ENCODE measurements at places on chromosomes 11 and 22.

DNA sequence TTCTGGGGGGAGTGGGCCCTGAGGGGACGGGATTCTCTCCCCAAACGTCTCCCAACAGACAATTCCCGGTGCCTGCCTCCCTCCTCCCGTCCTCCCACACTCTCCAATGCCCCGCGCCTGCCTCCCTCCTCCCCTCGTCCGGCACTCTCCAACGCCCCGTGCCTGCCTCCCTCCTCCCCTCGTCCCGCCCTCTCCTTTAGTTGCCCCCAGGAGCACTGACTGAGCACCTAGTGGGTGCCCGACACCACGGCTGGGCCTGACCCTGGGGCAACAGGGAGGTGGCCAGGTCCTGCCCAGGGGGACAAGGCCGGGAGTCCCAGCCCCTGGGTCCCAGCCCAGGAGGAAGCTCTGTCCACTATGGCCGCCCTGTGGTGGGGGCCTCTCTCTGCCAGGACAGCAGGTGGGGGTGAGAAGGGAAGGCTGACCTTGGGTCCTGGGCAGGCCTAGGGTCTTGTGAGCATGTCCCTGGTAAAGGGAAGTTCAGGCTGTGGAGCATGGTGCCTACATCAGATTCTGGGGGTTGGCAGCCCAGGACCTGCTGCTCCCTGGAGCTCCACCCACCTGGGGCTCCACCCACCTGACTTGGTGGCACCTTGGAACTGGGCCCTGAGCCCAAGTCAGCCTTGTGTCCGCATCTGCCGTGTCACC lies 942.3 kb downstream of the BRD1 start:
- DNase-seq, result no peak

- DNase-seq, result no peak
These were observed 81.3 kb downstream of the SERGEF start for GRCh38 chr11:17931595-17931994.

GRCh38 chr11:118068206-118068944 lies 8.5 kb upstream of the TMPRSS4 start:
- no peak for DNase-seq

DNA sequence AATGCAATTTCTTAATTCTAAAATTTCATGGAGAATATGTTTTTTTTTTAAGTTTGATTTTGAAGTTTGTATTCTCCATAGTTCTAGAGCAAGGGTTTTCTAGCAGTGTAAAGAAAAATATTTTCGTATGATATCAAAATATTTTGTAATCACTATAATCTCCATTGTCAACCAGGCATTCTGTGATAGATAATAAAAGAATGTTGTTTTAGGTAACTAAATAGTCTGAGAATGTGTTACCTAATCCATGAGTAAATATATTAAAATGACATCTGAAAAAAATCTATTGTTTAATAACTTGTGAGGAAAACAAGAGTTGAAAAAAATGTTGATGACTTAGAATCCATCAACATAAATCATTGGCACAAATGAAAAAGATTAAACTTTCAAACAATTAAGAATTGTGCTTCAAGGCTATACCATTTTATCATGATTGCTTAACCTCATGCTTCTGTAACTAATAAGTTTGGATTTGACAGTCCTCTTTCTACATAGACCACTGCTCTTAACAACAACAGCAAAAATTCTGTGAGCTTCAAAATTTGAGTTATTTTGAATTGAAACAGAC lies 2211.8 kb downstream of the LRRC4C start:
- DNase-seq, result no peak

- DNase-seq, result no peak
These were observed 10.9 kb downstream of the TUG1 start for GRCh38 chr22:30979932-30980331.

- no peak for DNase-seq
These were observed 113.8 kb downstream of the NECTIN1 start for GRCh38 chr11:119615003-119615881.

- DNase-seq, result no peak
These were observed 165.8 kb upstream of the NARS2 start for GRCh38 chr11:78740199-78741071.

GRCh38 chr11:58058276-58059006 lies 27.7 kb downstream of the OR6Q1 start:
- DNase-seq, result no peak

- no peak for DNase-seq
These were observed 210.7 kb downstream of the METTL15 start for GRCh38 chr11:28318871-28319270.

DNA sequence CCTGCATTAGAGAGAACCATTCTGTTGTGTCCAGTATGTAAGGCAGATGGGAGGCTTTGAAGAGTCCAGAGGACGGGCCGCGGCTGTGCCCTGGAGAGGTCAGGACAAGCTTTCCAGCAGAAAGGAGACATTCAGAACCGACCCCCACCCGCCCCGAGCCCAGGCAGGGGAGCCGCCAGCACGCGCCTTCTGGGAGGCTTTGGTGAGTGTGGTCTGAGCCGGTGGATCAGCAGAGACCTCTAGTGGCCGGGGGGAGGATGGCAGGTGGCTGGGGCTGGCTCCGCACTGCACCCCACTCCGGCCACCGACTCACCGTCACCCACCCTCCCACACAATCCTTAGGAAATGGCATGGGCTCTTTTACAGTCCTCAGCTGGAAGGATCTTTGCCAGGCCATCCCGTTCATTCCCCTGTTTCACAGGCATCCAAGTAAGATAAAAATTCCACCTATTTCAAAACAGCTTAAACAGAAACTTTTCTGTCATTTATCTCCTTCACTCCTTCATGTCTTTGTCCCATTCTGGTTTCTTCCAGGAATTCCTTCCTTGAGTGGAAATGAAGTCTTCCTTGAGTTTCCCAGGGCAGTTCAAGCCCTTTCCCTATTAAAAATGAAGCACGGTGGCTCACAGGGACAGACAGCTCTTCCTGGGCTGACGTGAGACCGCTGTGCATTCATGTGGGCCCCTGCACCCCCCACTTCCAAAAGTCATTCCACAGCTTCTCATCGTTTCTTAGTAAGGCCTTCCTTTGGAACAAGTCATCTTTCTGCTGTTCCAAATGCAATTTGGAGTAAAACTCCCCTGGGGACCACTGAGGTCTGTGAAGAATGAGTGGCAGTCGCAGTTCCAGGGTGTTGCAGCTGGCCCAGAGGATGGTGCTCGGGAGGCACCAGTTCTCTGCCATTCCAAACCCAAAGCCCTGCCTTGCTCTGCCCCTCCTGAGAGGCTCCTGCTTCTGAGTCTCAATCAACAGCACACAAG lies 91.0 kb downstream of the FEZ1 start:
- DNase-seq, result peak; percentile 50

DNA sequence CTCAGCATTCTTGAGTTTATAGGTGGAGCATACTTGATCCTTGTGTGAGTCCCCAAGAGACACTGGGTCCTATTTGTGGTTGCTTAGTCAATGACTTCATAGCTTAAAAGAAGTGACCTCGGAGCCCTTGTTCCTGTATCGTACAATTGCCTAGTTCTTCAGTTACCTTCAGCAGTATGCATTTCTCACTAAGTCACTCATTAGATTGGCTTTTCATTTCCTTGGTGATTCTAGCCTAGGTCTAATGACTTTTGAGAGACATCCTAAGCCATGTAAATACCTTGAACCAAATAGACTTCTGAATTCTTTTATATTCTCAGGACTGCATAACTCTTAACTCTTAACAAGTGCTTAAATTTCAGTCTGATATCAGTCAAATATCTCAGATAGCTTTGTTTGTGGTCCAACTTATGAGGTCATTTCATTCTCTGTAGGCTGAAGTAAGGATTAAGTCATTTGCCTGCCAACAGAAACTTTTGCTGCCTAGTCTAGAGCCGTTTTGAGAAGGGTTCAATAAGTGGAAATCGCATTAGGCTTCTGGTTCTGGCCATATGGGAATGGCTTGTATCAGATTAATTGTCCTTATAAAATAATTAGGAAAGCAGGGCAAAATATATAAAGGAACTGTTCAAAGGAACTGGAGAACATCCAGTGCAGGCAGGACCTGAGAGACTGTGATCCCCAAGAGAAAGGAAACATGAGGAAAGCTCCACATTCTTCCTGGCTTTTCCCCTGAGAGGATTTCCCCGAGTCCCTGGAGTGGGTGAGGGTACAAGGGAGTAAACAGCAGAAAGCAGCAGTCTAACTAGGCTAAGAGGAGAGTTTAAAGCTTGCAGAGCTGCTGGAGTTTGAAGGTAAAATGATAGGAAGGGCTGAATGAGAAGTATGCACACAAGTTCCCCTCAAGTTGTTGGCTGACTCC lies 39.9 kb downstream of the TRAF6 start:
- DNase-seq, result no peak

- DNase-seq, result no peak
These were observed 19.9 kb downstream of the SEC14L6 start for GRCh38 chr22:30526656-30527055.

DNA sequence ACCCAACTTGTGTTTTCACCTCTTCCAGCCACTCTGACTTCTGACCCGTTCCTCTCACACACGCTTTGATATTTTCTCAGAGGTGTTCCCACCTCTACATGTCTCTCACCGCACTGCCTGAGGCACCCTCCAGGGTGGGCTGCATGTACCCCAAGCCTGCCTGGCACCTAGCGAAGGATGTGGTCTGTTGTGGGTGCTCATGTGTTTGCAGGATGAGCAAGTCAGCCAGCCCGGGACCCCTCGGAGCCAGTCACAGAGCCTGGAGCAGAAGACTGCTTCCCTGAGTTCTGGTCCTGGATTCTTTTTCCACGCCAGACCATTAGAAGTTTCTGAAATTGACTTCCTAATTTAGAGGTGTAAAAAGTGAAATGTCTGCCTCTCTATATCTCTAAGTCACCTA lies 3.8 kb downstream of the GTSE1 start:
- no peak for DNase-seq

GRCh38 chr22:24566899-24567511 lies 11.2 kb downstream of the SNRPD3 start:
- DNase-seq, result no peak

DNA sequence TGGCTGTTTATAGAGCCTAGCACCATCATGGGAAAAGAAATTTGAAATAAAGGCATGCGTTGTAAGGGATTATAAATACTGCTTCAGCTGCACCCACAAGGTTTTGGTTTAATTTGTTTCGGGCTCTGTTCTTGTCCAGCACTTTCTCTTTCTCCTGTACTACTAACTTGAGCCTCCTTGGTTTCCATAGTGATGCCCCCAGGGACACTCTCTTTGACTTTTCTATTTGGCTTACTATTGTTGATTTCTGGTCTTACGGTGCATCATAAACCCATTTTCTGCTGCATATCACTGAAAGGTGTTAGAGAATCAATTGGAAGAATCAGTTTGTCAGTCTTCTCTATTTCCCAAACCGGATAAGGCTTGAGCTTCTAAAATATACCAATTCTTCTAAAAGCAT lies 1674.3 kb upstream of the RAG2 start:
- no peak for DNase-seq

- DNase-seq, result no peak
These were observed 810.0 kb downstream of the BRD1 start for GRCh38 chr22:49017482-49018329.

DNA sequence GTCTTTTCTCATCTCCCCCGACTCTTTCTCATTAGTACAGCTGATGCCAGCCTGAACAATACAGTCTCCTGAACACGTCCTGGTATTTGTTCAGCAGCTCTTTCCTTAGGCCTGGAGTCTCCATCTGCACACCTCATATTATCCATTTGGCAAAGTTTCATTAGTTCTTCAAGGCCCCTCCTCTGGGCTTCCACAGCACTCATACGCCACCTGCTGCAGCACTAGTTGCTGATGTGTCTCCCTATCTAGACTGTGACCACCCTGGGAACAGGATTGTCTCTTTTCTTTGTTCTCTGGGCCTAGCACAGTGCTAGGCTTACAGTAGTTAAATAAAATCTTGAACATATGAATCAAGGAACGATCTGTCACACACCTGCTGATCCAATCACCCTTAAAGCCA lies 17.2 kb downstream of the DCHS1 start:
- no peak for DNase-seq

DNA sequence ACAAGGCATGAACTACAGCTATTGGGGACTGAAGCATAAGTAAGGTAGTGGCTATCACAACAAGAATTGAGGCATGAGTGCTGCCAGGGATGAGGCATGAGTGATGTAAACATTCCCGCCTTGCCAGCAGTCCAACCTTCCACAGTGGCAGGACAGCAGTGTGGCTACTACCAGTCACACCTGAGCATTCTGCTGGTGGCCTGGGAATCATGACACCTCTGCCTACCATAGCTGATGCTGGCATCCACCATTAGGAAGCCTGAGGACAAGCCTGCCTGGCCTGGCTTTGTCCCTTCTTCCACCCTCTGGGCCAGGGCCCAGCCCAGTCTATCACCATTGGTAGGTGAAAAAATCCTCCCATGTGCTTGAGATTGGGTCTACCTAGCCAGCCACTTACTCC lies 712.8 kb upstream of the CCDC90B start:
- no peak for DNase-seq

GRCh38 chr11:58494101-58494500 lies 13.8 kb downstream of the OR5B21 start:
- no peak for DNase-seq

GRCh38 chr11:17000987-17001386 lies 13.2 kb downstream of the PLEKHA7 start:
- DNase-seq, result no peak

GRCh38 chr11:110000850-110001249 lies 92.3 kb upstream of the ZC3H12C start:
- DNase-seq, result no peak

DNA sequence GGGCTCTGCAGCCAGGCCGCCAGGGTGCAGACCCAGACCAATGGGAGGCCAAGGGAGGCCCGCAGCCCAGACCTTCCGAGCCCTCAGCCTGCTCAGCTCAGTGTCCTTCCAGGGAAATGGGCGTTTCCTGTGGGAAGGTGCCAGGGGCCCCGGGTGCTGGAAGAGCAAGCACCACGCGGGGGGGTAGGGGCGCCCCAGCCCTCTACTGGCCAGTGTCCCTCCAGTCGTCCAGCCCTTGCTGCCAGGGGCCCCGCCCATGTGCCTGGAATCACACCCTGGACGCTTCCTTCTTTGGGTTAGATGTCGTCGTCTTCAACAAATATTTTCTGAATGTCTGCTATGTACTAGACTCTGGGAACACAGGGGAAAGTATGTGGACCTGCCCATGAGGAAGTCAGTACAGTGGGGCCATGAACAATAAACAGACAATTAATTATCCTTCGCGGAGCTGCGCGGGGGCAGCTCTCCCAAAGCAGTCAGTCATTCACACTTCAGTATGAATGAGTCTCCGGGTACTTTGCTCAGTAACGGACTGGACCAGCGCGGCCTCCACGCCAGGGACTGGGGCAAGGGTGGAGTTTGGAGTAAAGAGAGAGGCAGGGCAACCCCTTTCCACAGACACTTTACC lies 60.2 kb downstream of the CDKN1C start:
- no peak for DNase-seq

GRCh38 chr22:37326726-37327125 lies 44.4 kb downstream of the CYTH4 start:
- DNase-seq, result no peak

- DNase-seq, result no peak
These were observed 49.5 kb downstream of the GAB4 start for GRCh38 chr22:16958475-16958874.
